LoVo (cell line): ENCODE measurements at places on chromosomes 3 and 15.
A peak's percentile ranks its signal among the peaks of the same experiment; 100 is the strongest.

DNA sequence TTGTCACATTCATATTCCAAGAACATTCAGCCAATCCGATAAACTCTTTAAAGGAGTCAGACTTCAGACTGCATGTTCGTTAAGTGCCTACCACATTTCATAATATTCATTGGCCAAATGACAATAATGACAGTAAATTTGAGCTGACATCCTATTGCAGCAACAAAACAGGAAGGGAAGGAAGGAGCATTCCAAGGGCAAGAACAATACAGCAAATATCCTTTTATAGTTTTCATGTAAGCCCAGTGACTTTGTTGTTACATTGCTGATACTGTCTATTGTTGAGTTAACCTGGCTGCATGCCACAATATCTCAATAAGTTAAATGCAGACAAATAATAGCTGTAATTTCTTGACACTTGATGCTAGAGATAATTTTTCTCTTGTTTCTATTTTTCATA is 16.4 kb upstream of the CBLB start:
- no peak for DNase-seq

- DNase-seq: no peak
Observed at GRCh38 chr15:85477730-85478129, 97.3 kb downstream of the AKAP13 start.

GRCh38 chr3:10992017-10992942 is at the start of gene SLC6A1:
Gene SLC6A1, plus strand, starts transcription at chr3:10992748. Its CDS starts 24,464 bp downstream, at chr3:11017212.
- DNase-seq: no peak

- DNase-seq: no peak
Observed at GRCh38 chr15:95944193-95944592, 386.3 kb upstream of the NR2F2 start.

- no peak for DNase-seq
Observed at GRCh38 chr15:40982855-40983254, 29.6 kb downstream of the CHAC1 start.

DNA sequence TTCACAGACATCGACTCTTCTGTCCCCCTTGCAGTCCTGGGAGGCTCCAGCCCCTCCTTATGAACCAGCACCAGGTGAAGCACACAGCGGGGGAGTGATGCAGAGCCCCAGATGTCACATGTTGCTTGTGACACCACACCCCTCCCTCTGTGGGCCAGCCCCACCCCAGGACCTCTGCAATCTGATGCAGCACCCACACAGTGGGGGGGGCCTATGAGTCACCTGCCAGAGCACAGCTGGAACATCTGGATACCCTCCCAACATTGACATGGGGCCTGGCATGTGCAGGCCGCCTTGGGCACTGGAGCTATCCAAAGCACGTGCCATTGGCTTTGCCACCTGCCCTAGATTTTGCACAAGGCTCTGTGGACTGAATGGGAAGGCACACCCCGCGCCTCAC is 70.5 kb downstream of the FEM1B start:
- DNase-seq: no peak

GRCh38 chr15:92082006-92082843 is 228.7 kb downstream of the SLCO3A1 start:
- DNase-seq: peak; percentile 66

DNA sequence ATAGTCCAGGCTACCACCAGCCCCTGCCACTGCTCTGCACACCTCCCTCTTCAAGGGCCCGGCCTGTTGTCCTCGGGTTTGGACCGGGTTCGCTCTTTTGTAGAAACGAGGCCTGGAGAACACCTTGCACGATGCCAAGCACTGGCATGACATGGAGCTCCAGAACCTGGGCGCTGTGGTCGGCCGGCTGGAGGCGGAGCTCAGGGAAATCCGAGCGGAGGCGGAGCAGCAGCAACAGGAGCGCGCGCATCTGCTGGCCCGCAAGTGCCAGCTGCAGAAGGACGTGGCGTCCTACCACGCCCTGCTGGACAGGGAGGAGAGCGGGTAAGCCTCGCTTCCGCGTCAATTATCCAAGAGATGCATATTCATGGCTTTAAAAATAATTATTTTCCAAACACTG is 72.4 kb downstream of the BFSP2 start:
- no peak for DNase-seq

GRCh38 chr15:67807141-67807540 is 18.2 kb upstream of the SKOR1 start:
- no peak for DNase-seq

- no peak for DNase-seq
Observed at GRCh38 chr15:29528276-29528675, 258.7 kb upstream of the NSMCE3 start.

- no peak for DNase-seq
Observed at GRCh38 chr15:80476036-80476435, 71.9 kb downstream of the ARNT2 start.

DNA sequence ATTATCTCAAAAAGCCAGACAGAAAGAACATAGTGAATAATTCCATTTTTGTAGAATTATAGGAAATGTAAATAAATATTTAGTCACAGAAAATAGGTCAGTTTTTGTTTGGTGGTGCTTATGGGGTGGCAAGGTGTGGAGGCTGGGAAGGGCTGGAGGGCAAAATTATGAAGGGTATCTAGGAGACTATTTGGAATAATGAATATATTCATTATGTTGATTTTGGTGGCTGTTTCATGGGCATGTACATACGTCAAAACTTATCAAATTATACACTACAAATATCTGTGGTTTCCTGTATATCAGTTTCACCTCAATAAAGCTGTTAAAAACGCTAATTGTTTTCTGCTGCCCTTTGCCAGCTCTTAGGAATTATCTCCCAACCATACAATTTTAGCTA is 298.7 kb upstream of the GOLIM4 start:
- no peak for DNase-seq

DNA sequence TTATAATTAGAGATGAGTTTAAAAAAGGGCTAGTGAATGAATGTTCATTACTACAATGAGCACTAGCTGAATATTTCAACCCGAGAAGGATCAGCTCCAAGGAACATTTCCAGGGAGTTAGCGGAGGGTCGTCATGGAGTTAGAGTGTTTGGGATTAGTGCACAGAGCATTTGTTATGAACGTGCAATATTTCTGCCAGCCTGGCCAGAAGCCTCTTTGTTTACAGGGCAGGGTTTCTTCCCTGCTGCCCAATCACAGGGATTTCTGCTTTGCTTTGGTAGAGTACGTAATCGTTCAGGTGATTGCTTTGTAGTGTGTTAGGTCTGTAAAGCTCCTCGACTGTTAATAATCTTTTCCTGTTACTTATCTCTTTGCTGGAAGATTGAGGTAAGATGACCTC is 5.9 kb downstream of the CGNL1 start:
- no peak for DNase-seq

- peak; percentile 77 for DNase-seq
Observed at GRCh38 chr15:78422571-78423340, 15.3 kb upstream of the IREB2 start.

DNA sequence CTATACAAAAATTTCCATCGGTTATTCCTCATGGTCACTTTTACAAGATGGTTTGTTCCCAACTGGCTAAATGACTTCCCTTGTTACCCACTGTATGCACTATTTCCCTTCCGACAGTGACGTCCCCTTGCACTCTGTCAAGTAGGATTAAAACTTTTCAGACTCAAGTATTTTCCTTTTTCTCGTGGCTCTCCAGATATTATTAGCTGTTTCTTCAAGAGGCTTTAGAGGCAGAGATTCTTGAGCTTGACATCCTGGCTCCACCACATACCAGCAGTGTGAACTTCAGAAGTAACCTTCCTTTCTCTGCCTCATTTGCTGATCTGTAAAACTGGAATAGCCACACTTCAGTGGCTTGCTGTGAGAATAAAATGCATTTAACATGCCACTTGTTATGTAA is 14.0 kb downstream of the CSNK1G1 start:
- DNase-seq: no peak

- DNase-seq: peak; percentile 59
Observed at GRCh38 chr15:75104804-75105557, 81.6 kb downstream of the PPCDC start.
